ENCODE measurements at places on chromosomes 12 and 14.

DNA sequence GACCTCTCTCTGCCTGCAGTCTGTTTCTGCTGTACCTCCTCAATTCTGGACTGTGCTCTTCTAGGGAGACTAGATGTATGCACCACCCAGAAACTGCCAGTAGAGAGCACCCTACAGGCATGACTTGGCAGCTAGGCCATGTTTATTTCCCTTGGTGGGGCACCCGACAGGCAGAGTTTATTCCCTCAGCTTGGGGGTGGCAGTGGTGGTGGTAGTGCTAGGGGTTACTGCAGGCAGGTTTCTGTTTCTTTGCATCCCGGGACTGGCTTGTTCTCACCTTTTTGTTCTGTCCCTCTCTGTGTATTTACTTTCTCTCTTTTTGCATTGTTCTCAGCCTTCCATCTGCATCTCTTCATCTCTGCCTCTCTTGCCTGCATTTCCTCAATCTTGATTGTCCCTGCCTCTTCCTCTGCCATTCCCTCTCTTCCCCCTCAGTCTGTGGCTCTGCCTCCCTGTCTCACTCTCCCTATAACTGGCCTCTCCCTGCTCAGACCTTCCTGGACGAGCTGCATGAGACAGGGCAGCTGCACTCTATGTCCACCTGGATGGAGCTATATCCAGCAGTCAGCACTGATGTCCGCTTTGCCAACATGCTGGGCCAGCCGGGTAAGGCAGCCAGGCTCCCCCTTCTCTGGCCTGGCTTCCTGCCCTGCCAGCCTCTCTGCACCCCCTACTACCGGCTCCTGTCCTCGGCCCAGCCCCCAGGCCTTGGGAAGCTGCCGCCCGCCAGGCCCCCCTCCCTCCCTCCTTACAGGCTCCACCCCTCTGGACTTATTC lies 13.8 kb downstream of the PRPF40B start:
- no peak for DNase-seq

DNA sequence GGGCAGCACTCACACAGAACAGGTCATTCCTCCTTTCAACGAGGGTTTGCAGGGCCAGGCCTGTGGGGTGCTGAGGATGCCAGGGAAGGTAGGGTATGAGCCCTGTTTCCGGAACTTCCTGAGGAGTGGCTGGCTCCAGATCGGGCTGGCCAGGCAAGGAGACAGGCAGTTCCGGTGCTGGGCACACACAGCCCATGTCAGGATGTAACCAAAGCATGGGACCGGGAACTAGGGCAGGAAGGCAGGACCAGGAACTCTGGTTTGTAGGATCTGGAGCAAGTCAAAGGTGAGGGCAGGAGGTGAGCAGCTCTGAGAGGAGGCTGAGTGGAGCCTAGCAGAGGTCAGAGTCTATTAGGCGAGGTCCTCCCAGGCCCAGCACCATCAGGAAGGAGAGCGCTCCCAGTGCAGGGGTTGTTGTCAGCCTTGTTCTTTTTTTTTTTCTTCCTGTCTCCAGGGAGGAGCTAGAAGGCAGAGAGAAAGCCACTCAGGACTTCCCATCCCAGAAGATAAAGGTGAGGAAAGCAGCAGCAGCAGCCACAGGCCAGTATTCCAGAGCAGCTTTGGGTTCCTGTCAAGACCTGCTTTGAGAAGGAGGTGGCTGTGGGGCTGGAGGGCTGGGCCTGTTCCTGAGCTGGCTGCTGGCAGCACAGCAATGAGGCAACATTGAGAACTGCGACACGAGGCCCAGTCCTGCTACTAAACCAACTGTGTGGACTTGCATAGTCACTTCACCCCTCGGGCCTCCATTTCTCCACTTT lies 49.0 kb upstream of the PTGR2 start:
- no peak for DNase-seq

- no peak for DNase-seq
These were observed at the start of gene DIO2 for GRCh38 chr14:80211153-80212022. TSS of gene DIO2 (minus strand) at chr14:80211504. CDS start at chr14:80211472, 32 bp downstream.

- DNase-seq, result no peak
These were observed 109.9 kb downstream of the NCOR2 start for GRCh38 chr12:124457287-124458219.

DNA sequence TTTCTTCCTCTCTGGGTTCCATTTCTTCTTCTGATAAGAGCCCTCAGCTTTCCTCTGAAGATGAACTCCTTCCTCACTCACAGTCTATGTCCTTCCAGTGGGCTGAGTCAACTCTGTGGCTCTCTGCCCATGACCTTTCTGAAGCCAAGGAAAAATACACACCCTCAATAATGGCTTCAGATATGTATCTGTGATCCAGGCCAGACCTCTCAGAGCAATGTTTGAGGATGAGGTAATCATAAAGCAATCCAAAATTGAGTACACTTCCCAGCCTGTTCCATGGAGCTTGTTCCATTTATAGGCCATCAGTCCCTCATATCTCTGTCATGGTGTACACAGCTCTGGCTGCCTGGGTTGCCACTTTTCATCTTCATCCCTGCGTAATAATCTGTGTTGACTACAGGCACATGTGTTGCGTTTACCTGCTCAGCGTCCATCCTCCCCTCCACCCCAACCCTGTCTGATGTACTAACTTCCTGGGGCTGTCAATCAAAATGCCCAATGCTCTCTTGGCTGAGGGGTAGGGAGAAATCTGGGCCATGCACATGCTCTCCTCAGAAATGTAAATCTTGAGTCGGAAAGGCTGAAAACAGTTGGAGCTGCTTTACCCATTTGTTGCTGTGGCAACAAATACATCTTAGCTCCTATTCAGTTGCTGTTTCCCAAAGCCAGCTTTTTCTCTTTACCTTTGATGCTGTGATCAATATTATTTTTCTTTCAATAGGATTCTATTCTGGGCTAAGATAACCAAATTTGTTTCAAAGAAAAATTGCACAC lies 377.8 kb upstream of the TMEM132C start:
- no peak for DNase-seq

- DNase-seq, result no peak
These were observed 403.8 kb downstream of the DAD1 start for GRCh38 chr14:22185191-22185590.

GRCh38 chr14:92384461-92385133 lies 61.6 kb downstream of the SLC24A4 start:
- no peak for DNase-seq
